Vein endothelial cell (primary cell): ENCODE measurements at places on chromosomes 1 and 21. TPM values are rescaled to one million over a fixed set of nuclear protein-coding genes. Genes with fewer than 3 reads are reported as not detected.

Gene COL11A1
- under 0.01 TPM in 2 replicates for total RNA-seq

Gene ITLN2
- total RNA-seq = not detected in 2 replicates

Gene RPF1
- total RNA-seq = 31.7 and 39.7 TPM in 2 replicates

Gene ADAMTS1
- total RNA-seq = 21.2 and 26.9 TPM in 2 replicates

Gene RGS1
- not detected in 2 replicates for total RNA-seq

Gene SELE
- total RNA-seq = 16.0 and 55.6 TPM in 2 replicates

Gene GNAT2
- not detected in 2 replicates for total RNA-seq

Gene OR6N1
- total RNA-seq = not detected in 2 replicates
